ENCODE measurements at places on chromosomes 13 and 19. TPM values are rescaled to one million over a fixed set of nuclear protein-coding genes. Genes with fewer than 3 reads are reported as not detected.

The PGLYRP2 gene
- 0.34 TPM for total RNA-seq

The ZNF626 gene
- total RNA-seq = 93.4 TPM

The ZNF548 gene
- 23.8 TPM for total RNA-seq

The NALCN gene
- total RNA-seq = 1.1 TPM

The KLK5 gene
- not detected for total RNA-seq

The SLC25A15 gene
- 5.2 TPM for total RNA-seq

The HCST gene
- 6.8 TPM for total RNA-seq

The CD70 gene
- not detected for total RNA-seq

The RUBCNL gene
- total RNA-seq = 4.2 TPM

The PSG4 gene
- 1.5 TPM for total RNA-seq

The PEG3 gene
- total RNA-seq = 13.7 TPM

The GNG7 gene
- 6.2 TPM for total RNA-seq

The SOX21 gene
- total RNA-seq = not detected

The LEUTX gene
- total RNA-seq = not detected

The PROZ gene
- total RNA-seq = not detected

The ZNF726 gene
- total RNA-seq = 14.3 TPM

The NLRP9 gene
- total RNA-seq = not detected

The RFPL4A gene
- not detected for total RNA-seq

DNA sequence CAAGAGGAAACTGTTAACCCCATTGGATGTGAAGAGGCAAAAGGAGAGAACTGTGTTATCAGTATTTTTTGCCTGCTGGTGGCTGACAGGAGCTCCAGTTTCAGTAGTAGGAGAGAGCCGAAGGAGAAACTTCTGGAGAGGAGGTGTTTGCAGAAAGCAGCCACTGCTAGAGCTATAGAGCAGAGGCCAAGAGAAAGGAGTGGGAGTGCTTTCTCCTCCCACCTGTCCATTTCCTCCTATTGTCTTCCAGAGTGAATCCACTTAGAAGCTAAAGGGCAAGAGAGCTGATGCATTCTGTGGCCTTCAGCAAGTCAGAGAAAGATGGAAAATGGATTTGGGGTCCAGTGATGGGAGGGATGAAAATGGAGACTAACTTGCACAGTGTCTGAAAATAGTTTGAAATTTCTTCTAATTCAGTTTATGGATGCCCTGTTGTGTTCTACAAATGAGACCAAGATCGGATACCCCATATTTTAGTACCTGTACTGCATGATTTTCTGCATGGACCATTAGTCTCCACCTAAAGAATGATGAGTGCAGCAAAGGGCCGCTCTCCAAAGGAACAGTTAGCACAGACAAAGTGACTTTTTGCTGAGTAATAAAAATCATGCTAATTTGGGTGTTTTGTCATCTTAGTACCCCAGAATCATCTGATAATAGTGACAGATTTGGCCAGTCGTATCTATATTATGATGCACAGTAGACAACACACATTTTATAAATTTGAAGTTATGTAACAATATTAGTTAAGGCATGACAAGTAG, 10.7 kb downstream of the HS6ST3 start:
- DNase-seq = no peak

- DNase-seq = no peak
These were observed 1.7 kb upstream of the RPS5 start for GRCh38 chr19:58385313-58385890.

GRCh38 chr19:46404753-46405468, 8.5 kb downstream of the CCDC8 start:
- no peak for DNase-seq

GRCh38 chr19:2806736-2807378, 12.8 kb upstream of the ZNF554 start:
- no peak for DNase-seq

- no peak for DNase-seq
These were observed 529 bp downstream of the LONP1 start for GRCh38 chr19:5719274-5719960.

- no peak for DNase-seq
These were observed 18.6 kb upstream of the LATS2 start for GRCh38 chr13:21079761-21080592.

GRCh38 chr13:34750078-34750931, 191.8 kb upstream of the NBEA start:
- no peak for DNase-seq

DNA sequence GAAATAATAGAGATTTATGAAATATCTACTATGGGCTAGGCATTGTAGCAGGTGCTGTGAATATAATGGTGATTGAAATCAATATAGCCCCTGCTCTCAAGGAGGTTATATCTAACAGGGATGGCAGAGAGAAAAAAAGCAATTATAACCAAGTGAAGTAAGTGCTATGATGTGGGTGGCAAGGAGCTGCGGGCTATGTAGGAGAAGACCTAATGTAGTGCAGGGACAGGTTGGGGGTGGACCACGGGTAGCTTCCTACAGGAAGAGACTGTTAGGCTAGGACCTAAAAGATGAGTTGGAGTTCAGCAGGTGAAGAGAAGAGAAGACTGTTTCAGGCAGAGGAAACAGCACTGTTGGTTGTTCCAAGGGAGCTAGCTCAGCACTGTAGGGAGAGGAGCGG, 311.0 kb downstream of the KCNRG start:
- DNase-seq = no peak

- no peak for DNase-seq
These were observed 26.9 kb downstream of the SIPA1L3 start for GRCh38 chr19:37933937-37934358.

DNA sequence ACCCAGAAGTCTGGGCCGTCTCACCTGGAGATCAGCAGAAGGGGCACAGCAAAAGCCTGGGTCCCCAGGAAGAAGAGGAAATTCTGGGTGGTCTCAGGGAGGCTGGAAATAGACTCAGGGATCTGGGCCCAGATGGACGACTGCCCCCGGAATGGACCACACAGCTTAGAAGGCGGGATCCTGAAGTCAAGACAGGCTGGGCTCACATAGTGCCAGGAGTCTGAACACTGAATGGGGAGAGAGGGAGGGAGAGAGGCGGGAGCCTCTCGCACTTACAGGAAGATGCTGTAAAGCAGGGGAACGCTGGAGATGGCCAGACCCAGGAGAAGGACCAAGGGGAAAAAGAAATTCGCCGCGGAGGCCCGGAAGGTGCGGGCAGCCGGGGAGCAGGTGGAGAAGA, 1.3 kb upstream of the LENG1 start:
- DNase-seq = no peak

DNA sequence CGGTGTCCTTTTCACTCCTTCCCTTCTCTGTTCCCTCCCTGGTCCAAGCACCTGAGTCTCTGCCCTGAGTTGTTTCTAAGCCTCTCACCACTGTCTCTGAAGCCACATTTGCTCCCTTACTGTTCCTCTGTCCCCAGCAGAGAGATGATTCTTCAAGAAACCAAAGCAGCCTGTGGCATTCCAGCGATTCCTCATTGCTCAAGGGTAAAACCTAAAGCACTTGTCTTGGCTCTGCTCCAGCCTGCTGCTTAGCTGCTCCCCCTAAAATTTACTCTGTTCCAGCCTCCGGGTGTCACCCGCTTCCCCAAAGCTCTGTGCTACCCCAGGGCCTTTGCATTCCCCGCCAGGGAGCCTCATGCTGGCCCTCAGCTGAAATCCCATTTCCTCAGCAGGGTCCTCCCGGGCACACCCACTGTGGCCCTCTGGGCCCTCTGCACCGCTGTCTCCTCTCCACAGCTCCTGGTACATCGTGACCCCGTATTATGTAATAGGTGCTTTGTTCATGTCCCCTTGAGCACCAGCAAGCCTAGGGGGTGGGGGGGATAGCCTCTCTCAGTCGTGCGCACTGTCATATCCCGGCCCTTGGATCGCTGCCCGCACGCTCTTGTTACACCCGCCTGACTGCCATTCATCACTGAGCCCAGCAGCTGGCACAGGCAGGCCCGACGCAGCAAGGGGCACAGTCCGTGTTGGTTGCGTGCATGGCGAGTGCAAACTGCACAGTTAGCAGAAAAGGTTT, 15.8 kb downstream of the TECR start:
- DNase-seq = no peak

GRCh38 chr19:15448778-15449619, 757 bp downstream of the WIZ start:
- no peak for DNase-seq

DNA sequence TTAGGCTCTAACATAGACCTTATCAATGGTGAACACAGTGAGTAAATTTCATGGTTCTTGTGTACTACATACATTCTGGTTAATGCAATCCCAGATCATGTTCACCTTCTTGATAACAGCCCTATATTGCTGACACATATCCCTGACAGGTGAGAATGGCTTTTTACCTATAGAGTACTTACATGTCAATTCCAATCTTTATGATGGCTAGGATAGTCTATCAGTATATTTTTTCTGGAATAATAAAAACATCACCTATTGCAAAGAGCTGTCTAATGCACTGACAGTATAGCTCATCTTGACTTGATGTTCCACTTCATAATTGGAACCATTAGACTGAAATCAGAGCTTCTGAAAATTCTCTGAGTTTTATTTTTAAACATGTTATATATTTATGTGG, 199.4 kb downstream of the ENOX1 start:
- no peak for DNase-seq

- no peak for DNase-seq
These were observed 213.9 kb upstream of the TSHZ3 start for GRCh38 chr19:31562966-31563612.

DNA sequence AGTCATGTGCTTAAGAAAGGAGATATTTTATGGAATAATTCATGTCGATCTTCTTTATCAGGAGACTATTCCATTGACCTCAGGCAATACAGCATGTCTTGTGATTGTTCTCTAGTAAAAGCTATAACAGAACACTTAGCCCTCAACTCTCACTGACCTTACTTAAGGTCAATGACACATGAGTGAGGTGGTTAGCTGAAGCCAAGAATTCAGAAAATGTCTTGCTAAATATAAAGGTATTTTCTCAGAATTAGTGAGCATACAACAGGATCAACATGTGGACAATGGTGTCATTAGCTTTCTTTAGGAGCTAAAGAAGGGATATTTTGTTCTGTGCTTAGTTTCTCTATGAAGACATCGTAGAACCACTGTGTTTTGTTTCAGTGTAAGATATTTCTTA, 1730.4 kb upstream of the SLC10A2 start:
- no peak for DNase-seq

- no peak for DNase-seq
These were observed 11.1 kb downstream of the SLC10A2 start for GRCh38 chr13:103055166-103055565.

GRCh38 chr13:107208889-107209288, 641.0 kb upstream of the ARGLU1 start:
- no peak for DNase-seq

- DNase-seq = no peak
These were observed 556 bp downstream of the CACTIN start for GRCh38 chr19:3625996-3626472.

DNA sequence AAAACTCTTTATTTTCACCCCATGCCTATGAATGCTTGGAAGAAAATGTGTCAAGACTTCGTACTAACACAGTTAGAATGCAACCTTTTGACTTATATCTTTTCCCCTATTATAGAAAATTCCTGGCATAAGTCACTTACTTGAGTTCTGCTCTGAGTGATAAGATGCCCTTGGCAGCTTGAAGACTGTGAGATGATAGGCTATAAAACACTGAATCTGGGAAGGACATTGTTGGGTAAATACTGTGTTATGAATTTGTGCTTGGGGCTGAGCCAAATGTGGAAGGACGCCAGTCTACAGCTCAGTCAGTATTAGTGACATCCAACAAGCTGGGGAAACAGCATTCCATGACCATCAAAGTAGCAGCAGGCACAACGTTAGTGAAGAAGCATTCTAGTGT, 368.0 kb upstream of the SGCG start:
- no peak for DNase-seq

DNA sequence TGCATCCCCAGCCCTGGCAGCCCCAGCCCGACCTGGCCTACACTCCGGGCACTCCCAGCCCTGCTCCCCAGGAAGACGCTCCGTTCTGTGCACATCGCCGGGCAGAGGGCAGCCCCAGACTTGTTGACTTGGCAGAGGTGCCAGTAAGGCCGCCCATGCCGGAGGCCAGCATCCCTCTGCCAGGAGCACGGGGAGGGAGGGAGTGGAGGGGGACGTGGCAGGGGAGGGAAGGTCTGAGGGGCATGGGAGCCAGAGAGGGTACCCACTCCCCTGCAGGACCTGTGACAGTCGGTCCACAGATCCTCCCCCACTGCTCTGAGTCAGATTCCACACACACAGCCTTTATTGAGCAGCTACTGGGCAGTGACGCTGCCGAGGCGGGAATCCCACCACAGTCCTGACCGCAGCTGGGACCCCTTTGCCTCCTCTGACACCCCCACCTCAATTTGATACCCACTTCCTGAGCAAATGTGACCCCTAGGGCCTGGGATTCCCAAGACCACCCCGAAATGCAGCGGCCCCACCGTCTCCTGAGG, 1.9 kb upstream of the NKPD1 start:
- peak; percentile 65 for DNase-seq

DNA sequence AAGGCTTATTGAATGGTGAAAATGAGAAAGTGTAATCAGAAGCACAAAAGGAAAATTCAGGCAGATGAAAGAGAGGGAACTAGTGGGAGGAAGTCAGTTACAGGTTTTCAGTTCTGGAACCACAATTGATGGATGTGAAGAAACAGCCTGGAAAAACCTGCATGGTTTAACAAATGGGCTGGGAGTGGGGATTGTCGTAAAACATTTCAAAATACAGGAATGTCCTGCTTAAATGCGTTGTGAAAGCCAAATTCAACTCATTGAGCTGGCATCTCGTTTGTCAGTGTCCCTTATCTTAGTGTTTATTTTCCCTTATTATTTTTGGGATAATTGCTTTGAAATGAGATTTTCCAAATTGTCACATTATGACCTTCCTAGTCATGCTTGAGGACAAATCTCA, 106.5 kb upstream of the RFC3 start:
- DNase-seq = no peak

DNA sequence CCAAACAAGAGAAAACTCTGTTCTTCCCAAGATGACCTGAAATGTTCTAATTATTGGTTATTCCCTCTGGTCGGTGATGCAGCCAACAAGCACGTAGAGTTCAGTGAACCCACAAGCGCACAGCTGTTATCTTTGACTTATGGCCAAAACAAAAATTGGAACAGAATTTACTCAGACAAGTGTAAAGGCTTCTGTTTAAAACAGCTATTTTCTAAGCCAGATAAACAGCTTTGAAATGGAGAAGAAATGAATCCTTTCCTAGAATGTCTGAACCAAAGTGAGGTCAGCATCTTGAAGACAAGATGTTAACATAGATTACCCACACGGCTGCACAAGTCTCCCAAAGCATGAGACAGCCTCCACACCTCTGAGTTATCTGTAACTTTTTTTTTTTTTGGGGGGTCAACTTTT, 669.2 kb downstream of the DIAPH3 start:
- no peak for DNase-seq

DNA sequence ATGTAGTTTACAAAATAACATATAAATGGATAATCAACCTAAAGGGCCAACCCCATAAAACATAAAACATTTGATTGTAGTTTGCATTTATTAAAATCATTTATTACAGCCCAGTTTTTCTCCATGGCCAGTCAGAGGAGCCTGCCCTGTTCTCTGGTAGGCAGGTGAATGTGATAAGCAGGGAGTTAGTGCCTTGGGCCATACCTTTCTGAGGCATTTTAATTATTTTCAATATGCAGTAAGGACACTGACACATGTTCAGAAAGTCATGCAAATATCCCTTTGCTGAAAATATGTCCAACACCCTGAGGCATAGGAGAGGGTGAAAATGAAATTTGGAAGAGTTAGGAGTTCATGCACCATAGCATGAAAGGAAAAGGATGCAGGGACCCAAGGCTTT, 242.6 kb upstream of the EDNRB start:
- DNase-seq = no peak
